NCI-H2081 treated with DMSO at 0.1 percent for 48 hours (cell line): ENCODE measurements at places on chromosomes 7 and 10.

DNA sequence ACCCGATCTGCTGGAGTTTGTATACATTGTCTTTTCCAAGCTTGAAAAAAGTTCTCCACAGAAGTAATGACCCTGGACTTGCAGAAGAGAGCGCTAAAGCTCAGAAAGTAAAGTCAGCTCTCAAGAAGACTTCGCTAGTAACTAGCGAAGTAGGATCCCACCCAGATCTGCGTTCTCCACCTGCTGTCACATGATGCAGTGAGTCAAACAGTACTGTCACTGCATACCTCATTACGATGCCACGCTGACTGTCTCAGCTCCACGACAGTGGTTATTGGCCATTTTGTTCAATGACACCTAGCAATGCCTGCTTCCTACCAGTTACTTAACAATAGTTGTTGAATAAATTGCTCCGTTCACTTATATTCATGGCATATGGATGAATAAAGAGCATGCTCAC lies 29.7 kb upstream of the SEC61G start:
- DNase-seq: no peak

DNA sequence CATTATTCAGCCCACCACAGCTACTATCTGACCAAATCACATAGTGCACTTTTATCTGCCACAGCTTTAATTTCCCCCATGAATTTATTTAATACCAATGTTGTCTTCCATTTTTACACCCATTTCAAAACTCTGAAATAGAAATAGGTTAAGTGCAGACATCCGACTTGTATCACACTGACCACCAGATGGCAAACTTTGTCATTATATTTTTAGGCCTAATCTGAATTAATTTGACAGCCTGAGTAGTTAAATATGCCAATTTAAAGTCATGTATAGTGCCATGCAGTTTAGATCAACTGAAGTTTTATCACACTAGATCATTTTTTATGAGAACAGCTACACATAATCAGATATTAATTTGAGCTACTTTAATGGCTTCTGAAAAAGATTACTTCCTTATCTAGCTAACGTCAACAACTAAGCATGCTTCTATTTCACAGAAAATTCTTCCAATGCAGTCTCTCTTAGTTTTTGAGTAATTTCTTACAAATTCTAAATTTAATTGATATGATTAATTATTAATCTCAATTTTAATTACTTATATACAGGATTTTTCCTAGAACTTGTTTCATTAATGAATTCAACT lies 566.4 kb downstream of the GFRA1 start:
- DNase-seq: no peak

DNA sequence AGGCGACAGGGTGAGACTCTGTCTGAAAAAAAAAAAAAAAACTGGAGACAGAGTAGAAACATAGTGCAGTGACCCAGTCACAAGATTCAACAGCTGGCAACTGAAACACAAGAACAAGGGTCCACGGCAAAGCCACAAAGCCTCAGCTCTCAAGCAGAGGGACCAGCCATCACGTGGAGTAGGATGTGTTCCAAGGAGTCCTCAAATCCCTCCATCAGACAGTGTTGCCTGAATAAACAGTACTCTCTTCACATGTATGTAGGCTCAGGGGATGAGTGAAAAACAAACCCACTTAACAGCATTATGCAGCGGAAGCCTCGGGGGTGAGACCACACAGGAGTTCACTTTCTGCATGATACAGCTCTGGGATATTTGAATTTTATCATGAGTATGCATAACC lies 62.0 kb downstream of the SLIT1 start:
- DNase-seq: no peak

GRCh38 chr10:21047511-21047910 lies 150.4 kb upstream of the NEBL start:
- DNase-seq: no peak

DNA sequence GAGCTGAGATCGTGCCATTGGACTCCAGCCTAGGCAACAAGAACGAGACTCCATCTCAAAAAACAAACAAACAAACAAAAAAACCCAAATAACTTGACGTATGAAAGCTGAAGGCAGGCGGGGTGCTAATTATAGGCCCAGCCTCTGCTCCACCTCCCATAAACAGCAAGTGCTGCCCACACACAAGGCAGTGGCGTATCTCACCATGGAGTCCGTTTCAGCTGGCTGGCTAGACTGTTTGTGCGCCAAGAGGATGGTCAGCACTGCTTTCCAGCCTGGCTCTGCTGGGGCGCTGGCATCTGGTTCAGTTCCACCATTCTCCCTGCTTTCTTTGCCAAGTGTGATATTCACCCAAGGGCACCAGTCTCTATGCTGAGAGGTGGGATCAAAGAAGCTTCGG lies 29.1 kb downstream of the ZC3HC1 start:
- no peak for DNase-seq

GRCh38 chr10:32347363-32348022 lies 535 bp upstream of the EPC1 start:
- DNase-seq: no peak

DNA sequence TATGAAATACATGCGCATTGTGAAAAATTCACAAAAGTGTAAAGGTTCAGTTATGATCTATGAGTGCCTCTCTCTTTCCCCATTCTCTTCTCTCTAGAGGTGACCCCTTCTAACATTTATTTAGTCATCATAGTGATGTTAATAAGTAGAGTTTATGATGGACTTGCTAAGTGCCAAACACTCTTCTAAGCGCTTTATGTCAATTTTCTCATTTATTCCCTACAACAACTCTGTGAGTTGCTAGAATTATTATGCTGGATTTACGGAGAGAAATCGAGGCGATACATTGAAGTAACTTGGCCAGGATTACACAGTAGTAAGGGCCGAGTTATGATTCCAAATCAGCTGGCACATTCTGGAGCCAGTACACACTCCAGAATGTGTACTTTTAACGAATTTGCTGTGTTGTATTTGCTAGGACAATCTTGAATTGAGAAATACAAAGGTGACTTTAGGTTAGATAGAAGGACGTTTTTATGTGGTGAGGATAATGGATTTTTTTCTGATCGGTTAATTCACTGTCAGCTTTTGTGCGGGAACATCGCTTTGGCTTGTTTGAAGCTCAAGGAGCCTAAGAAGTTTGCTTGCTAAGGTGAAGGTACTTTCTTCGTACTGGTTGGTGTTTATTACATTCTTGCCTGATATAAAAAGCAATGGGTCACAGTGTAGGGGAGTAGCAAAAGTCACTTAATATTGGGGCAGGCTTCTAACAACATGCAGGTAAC lies 1.4 kb downstream of the ATRNL1 start:
- DNase-seq: no peak

GRCh38 chr10:129523723-129524316 lies 56.8 kb downstream of the MGMT start:
- no peak for DNase-seq

DNA sequence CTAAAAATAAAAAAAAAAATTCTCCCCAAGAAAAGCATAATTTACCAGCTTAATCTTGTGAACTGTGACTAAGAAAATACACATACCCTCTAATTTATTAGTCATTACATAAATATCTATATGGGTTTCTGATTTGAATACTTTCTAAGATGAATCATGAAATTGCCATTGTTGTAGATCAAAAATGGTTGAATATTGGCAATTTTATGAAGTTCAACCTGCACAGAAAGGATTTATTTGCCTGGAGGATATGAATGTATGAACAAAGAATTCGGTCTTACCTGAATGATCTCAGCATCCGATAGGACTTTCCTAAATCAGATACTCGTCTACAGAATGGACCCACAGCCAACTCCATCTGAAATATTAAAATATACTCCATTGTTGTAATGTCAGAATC lies 61.5 kb downstream of the HBP1 start:
- no peak for DNase-seq

DNA sequence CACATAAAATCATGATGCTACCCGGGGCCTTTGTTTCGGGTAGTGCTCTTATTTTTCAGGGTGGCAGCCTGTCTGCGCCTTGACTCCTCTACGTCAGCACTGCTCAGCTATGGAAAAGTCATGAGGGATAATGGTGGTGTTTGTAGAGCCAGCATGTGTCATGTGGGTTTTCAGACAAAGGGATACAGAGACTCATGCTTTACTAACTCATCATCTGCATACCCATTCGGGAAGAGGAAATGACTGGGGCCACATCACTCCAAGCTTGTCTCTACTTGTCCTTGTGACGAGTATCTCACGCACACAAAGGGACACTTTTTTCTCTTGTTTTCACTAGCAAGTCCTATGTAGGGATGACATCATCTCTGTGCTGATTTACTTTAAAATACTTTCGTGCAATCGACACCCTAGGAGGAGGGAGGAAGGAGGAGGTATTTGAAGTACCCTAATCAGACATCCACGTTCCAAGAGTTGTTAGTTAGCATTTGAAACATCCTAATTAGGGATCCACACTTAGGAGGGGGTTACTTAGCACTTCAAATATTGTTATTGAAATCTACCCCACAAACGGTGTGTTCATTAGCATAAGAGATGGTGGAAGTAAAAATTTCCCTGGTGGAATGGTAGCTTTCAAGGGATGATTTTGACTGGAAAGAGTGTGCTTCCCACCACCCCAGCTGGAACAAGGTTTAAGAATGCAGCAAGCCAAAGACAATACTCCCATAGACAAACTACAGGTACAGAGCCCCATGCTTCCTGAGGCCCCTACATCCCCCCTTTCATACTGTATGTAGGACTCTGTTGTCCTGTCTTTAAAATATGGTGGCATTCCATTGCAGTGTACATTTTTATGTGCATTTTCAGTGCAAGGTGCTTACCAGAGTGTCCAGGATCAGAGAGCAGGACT lies 52.0 kb downstream of the THNSL1 start:
- no peak for DNase-seq

DNA sequence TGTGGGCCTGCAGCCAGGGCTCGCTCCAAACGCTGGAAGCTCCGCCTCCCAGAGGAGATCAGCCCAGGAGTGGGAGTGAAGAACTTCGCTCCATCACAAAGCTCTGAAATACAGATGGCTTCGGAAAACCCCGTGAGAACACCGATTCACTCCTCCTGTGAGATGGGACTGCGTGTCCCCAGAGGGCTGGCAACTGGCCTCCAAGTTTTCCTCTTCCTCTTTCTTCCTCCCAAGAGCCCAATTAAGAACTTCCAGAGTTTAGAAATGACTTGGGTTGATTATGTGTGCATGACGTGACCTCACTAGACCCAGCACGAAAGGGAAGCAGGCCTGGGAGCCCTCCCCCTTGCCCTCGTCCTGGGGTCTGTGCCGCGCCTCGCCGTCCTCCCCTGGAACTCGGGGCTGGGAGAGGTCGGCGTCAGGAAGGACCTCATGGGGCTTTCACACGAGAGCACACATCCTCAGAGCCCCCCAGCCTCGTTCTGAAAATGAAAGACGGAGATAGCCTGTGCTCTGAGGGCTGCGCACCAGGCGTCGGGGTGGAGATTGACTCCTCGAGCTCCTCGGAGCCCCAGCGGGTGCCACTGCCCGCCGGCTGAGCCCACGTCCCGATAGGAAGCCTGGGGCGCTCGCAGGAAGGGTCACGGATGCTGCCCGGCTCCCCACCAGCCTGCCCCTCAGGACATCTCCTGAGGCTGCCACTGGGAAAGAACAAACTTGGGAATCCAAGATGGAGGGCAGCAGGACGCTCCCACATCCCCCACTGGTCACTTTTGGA lies 37.8 kb downstream of the PTPRN2 start:
- no peak for DNase-seq

- DNase-seq: no peak
These were observed 9.3 kb downstream of the ATG9B start for GRCh38 chr7:151014950-151015349.

GRCh38 chr10:73054286-73054685 lies 42.4 kb downstream of the P4HA1 start:
- no peak for DNase-seq

GRCh38 chr10:6178581-6178980 lies 24.2 kb upstream of the PFKFB3 start:
- no peak for DNase-seq

- DNase-seq: no peak
These were observed 51.3 kb downstream of the PRTFDC1 start for GRCh38 chr10:24900888-24901685.

DNA sequence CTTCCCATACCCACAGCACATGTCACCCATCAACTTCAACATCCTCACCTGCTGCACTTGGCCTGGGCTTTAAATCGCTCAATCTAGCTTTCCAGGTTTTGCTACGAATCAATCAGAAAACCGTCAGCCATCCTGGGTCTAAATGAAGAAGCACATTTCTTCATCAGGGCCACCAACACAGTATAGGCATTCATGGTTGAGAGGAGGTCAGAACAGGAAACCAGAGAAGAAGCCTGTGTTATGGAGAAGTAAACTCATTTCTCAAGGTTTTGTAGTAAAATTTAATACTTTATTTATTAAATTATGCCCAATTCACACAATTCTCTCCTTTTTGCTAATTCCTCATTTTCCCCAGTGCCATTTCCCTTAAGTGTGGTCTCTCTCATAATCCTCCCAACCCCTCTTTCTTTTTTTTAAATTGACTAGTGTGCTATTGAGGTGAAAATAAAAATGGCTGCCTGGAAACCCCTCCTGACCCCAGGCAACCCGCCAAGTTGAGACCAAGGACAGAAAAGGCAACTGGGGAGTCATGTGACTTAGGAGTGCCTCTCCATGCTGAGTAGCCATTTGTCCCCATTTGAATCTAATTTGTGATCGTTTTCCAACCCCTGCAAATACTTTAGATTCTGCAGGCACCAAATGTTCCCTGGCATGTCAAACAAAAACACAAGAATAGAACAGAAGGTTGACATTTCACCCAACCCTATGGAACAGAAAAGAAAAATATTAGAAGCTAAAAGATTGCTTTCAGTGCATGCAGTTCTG lies 181.1 kb upstream of the NAMPT start:
- no peak for DNase-seq

DNA sequence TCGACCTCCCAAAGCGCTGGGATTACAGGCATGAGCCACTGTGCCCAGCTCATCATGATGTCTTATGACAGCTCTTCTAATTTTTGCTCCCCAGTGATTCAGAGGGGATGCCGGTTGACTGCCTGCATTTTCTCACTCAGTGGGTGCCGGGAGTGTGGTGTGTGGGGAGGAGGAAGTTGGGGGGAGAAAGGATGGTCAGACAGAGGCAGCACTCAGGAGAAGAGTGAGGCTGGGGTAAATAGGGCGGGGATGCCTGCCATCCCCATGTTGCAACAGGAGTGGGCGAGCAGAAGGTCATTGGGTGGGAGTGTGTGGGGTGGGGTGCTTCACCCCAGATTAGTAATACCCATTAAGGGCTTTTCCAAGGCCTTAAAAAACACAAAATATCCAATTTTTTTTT lies 3.5 kb upstream of the CCL24 start:
- DNase-seq: no peak

- no peak for DNase-seq
These were observed 93.8 kb upstream of the SMNDC1 start for GRCh38 chr10:110398419-110399105.
